ENCODE measurements at places on chromosomes 1 and 21. TPM values are rescaled to one million over a fixed set of nuclear protein-coding genes. Genes with fewer than 3 reads are reported as not detected.

PRKACB gene
- total RNA-seq: 47.7 TPM

LIN28A gene
- total RNA-seq: not detected

TMEM82 gene
- not detected for total RNA-seq

FMO3 gene
- not detected for total RNA-seq

GOLT1A gene
- total RNA-seq: not detected

C1QC gene
- total RNA-seq: not detected

HUNK gene
- 0.33 TPM for total RNA-seq

BMP8A gene
- not detected for total RNA-seq

KPRP gene
- total RNA-seq: not detected

RIMS3 gene
- total RNA-seq: 0.69 TPM

GUCA2B gene
- total RNA-seq: not detected

IGFN1 gene
- total RNA-seq: not detected

KRTAP26-1 gene
- not detected for total RNA-seq

PDC gene
- not detected for total RNA-seq

ZNF687 gene
- 18.3 TPM for total RNA-seq

HES3 gene
- not detected for total RNA-seq

ALG6 gene
- total RNA-seq: 34.6 TPM

CCDC181 gene
- 0.33 TPM for total RNA-seq

ADGRB2 gene
- total RNA-seq: 1.4 TPM

CALML6 gene
- total RNA-seq: 0.33 TPM

LRRC53 gene
- not detected for total RNA-seq
